CD8-positive, alpha-beta memory T cell (primary cell): ENCODE measurements at places on chromosomes 3 and 15. TPM values are rescaled to one million over a fixed set of nuclear protein-coding genes. Genes with fewer than 3 reads are reported as not detected.
A peak's percentile ranks its signal among the peaks of the same experiment; 100 is the strongest.

The PLOD2 gene
- 0.18 TPM for total RNA-seq

The A4GNT gene
- not detected for total RNA-seq

The DCBLD2 gene
- 1.5 TPM for total RNA-seq

The AADACL2 gene
- not detected for total RNA-seq

- H3K4me1 ChIP-seq = no peaks in the 10 kb centered on the region
- DNase-seq = no peak
- no peaks in the 10 kb centered on the region for H3K27me3 ChIP-seq
- H3K4me3 ChIP-seq = no peak overlapping the region
- H3K36me3 ChIP-seq = no peaks in the 10 kb centered on the region
- H3K27ac ChIP-seq = no peak overlapping the region
Measured at GRCh38 chr3:107465064-107465631, 57.6 kb upstream of the BBX start.

DNA sequence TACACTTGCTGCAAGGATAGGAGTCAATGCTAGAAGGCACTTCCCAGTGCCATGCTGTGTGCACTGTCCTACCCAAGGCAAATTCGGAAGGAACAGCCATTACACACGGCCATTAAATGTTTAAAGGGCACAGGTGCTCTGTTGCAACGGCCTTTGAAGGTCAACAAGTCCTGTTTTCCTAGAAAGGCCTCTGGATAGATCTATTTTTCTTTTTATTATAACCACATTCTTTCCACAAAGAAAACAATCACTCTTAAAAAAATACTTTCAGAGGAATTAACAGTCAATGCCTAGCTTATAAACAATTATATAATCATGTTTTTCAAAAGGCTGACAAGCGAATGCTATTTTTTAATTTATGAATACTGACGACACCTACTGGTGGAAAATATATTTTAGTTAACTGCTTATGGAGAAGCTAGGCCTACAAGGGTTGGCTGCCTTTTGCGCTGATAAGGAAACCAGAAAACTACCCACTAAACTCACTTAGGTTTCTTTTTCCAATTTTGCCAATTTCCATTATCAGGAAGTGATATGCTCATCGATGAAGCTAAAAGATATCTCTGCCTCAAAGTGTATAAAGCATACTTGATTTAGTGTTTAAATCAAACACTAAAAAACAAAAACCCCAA, 2.4 kb downstream of the ARHGEF3 start:
- no peaks in the 10 kb centered on the region for H3K36me3 ChIP-seq
- DNase-seq = peak; percentile 79
- peak overlapping the region; percentile 70 for H3K27ac ChIP-seq
- peaks cover 59% of the 10 kb centered on the region for H3K4me1 ChIP-seq
- H3K4me3 ChIP-seq = peak overlapping the region; percentile 75
- H3K27me3 ChIP-seq = no peaks in the 10 kb centered on the region

DNA sequence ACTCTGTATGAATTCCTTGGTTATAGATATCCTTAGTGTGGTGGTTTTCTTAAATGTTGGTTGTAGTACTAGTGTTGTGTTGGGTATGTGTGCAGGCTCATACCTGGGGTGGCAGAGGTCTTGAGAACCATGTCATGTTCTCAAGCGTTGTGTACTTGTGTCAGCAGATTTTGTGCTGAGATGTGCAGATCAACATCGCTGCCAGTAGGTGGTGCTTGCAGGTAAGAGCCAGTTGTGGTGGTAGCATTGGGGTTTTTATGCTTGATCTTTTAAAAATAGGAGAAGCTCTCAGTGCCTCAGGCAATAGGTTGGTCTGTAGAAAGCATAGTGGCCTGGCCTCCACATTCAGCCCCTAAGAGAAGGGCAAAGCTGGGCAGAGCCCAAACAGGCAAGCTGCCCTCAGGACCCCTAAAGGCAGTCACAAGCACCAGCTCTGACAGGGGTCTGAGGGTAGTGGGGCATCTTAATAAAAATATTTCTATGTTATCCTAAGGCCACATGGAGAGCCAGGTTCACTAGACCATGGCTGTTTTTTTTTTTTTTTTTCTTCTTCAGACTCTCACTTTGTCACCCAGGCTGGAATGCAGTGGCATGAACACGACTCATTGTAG, 164.0 kb downstream of the IL20RB start:
- no peak overlapping the region for H3K4me3 ChIP-seq
- H3K27me3 ChIP-seq = no peaks in the 10 kb centered on the region
- no peaks in the 10 kb centered on the region for H3K4me1 ChIP-seq
- no peak for DNase-seq

DNA sequence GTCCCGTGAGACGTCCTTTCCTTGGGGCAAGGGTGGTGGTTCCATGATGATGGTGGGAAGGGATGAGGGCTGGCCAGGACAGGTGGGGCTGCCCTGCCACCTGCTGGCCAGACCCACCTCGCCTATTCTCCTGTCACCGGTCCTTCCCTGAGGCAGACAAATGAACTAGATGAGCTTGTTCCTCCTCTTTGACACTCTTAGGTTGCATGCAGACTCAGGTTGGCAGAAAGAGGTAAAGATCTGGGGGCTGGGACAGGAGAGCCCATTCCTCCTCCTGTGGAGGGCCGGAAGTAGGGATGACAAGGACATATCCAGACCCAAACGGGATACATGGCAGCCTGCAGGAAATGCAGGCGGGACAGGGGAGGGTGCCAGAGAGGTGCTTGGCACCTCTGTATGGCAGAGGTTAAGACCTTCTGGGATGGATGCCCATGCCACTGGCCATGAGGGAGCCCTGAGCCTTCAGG, 38.6 kb downstream of the ACSBG1 start:
- H3K4me3 ChIP-seq = no peak overlapping the region
- H3K27me3 ChIP-seq = no peaks in the 10 kb centered on the region
- DNase-seq = peak; percentile 28
- H3K36me3 ChIP-seq = no peaks in the 10 kb centered on the region
- H3K27ac ChIP-seq = no peak overlapping the region
- no peaks in the 10 kb centered on the region for H3K4me1 ChIP-seq

DNA sequence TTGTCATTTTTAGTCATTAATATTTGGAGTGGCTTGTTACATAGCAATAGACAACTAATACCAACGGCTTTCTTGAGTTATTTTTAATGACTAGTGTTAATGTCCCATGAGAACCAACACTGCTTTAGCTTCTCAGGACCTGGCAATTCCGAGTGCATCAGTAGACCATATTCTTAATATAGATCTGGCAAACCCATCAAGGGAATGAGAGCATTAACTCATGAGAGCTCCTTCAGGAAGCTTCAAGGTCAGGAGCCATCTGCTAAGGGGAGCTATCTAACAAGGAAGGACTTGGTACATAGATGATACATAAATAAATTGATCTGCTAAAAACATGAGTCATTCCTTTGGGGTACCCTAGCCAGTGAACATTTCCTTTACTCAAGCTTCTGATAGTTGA, 122.6 kb upstream of the EPHA3 start:
- no peaks in the 10 kb centered on the region for H3K36me3 ChIP-seq
- H3K4me3 ChIP-seq = no peak overlapping the region

DNA sequence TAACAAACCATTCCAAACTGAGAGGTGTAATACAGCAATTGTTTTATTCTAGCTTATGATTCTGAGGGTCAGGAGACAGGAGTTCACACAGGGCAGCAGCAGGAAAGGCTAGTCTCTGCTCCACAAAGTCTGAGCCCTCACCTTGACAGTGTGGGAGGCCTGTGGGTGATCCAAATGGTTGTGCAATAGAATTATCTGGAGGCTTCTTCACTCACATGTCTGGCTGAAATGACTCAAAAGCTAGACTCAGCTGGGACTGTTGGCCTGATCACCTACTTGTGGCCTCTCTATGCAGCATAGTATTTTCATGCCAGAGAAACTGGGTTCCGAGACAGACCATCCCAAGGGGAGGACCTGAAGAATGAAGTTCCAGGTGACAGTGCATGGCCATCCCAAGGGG, 233.9 kb upstream of the UBE2E2 start:
- no peaks in the 10 kb centered on the region for H3K4me1 ChIP-seq
- DNase-seq = no peak
- H3K4me3 ChIP-seq = no peak overlapping the region
- no peaks in the 10 kb centered on the region for H3K36me3 ChIP-seq

DNA sequence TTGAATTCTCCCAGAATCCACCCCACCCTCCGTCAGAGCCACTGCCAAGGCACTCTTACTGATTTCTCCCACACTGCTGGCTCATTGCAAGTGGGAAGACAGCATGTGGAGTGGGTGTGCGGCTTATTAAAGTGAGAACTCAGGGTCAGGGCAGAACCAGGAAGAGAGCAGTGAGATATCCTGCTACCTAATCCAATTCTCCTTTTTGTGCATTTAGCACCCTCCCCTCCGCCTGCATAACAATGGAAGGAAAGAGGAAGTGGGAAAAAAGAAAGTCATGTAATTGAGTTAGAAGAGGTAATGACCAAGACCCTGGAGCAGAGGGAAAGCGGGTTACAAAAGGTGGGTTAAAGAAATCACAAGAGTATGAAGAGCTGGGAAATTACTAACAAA, 27.8 kb upstream of the PIK3CB start:
- no peaks in the 10 kb centered on the region for H3K27me3 ChIP-seq
- no peak for DNase-seq
- H3K36me3 ChIP-seq = no peaks in the 10 kb centered on the region
- H3K27ac ChIP-seq = peak overlapping the region; percentile 67

- no peak for DNase-seq
- no peak overlapping the region for H3K27ac ChIP-seq
- H3K27me3 ChIP-seq = no peaks in the 10 kb centered on the region
- H3K4me1 ChIP-seq = no peaks in the 10 kb centered on the region
Measured at GRCh38 chr3:70874196-70874595, 561.8 kb upstream of the MDFIC2 start.

DNA sequence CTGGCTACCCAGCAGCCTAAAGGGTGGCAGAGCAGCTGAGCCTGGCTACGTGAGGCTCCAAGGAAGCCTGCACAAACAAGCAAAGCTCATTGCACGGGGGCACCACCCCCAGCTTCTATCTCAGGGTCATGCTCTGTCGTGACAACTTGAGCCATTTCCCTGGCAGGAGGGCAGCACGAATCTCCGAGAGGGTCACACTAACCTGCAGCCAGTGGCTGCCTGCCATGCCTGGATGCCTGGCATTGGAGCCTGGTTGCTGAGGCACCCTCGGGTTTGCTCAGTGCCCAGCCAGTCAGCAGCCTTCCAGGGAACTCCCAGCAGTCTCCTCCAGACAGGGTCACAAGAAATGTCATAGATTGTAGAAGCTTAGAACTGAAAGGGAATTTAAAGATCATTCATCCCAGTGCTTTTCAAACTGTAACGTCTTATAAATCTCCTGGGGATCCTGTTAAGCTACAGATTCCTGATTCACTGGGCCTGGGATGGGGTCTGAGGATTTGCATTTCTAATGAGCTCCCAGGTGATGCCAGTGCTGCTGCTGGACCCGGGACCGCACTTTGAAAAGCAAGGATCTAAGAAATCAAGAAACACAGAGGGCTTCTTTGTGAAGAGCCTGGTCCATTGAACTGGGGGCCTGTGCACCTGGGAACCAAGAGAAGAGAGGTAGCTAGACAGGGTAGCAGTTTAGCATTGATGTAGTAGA, 48.4 kb downstream of the TMEM266 start:
- no peaks in the 10 kb centered on the region for H3K4me1 ChIP-seq
- DNase-seq = no peak
- H3K4me3 ChIP-seq = no peak overlapping the region
- H3K27ac ChIP-seq = no peak overlapping the region
